ENCODE measurements at places on chromosomes 11 and 22.

DNA sequence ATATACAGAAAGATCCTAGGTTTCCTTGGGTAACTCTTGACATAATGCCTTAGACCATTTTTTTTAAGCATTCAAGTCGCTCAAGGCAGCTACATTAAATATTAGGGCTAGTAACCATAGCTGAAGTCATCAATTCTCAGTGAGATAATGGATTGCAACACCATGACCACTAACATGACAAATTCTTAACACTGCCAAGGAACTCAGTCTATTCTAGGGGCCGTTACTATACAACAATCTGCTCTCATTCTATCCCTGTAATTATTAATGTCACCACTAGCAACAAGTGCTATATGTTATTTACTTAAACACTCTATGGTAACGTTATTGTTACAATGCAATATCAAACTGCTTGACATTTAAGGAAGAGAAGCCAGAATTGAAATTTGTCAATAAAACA, 3.2 kb upstream of the STK33 start:
- no peak for DNase-seq

GRCh38 chr11:27153136-27153535, 112.5 kb downstream of the BBOX1 start:
- DNase-seq = no peak

GRCh38 chr11:78195917-78196560, 7.3 kb downstream of the USP35 start:
- no peak for DNase-seq

DNA sequence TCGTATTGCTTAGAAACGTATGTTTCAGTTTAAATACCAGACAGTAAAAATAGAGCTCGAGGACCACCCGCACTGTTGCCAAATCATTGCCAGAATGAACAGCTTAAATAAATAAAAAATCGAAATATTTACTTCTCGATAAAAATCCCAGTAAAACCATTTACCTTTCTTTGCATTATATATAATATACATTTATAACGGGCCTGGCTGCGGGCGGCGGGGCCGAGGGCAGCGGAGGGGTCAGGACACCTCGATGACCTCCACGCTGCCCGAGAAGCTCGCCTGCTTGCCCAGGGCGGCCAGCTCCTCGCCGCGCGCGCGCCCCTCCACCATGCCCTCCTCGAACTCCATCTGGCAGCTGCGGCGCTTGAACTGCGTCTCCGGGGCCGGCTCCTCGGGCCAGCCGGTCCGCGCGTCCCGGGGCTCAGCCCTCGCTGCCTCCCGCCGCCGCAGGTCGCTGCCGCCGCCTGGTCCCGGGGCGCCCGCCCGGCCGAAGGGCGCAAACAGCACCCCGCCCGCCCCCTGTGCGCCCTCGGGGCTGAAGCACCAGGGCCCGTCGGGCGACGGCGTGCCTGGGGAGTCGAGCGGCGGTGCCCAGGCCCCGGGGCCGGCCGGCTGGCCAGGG, 15.7 kb downstream of the DUSP8 start:
- DNase-seq = no peak

DNA sequence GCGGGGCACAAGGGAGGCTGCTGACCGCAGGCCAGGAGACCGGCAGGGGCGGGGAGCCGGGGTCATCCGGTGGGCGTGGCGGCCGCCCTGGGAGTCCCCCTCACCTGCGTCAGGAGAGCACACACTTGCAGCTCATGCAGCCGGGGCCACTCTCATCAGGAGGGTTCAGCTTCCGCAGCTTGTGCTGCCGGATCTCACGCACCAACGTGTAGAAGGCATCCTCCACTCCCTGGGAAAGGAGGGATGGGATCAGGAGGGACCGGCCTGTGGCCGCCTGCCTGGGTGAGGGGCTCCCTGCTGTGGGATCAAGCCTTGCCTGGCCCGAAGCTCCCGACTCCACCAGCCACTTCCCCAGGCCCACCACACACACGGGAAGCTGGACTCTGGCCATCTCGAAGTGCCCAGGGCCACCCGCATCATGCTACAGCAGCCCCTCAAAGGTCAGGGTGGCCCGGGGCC, 2.8 kb downstream of the HRAS start:
- DNase-seq = no peak

DNA sequence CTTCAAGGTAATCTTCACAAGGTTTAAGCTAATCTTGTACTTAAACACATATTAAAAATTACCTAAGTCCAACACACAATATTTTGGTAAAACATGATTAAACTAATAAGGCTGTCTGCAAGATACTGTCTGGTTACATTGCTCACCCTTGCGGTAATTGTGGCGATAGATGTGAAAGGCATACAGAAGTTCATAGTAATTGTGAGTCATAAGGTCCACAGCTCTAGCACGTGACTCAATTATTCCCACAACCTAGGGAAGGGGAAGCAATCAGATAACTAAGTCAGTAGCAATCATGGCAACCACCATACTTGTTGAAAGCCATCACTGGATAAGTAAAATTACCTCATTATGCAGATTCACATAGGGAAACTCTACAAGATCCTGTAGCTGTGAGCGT, 30.5 kb upstream of the FNBP4 start:
- DNase-seq = peak; percentile 36

DNA sequence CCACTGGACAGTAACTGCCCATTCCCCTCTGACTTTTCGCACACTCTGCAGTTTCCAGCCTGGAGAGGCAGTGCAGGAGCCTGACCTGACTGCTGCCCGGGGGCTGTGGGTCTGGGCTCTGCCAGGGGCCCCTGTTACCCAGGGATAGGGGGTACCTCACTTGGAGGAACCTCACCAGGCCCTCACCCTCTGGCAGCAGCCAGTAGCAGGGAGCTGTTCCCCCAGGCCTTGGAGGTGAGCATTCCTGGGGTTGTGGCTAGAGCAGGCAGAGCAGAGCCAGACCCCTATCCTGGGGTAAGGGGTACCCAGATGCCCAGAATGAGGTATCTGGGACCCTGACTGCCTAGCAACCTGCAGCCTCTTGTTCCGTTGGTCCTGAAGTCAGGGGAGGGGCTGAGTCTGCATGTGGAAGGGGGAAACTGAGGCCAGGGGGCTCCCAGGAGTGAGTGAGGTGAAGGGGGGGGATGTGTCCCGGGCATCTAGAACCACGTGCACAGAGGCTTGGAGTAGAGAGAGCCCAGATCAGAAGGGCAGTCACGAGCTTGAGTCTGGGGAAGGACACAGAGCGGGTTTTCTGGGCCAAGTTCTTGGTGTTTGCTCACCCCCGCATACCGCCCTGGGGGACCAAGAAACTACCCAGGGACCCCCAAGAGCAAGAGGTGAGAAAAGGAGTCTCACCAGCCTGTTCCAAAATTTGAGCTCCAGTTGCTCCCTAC, 43.9 kb upstream of the ACCSL start:
- no peak for DNase-seq

DNA sequence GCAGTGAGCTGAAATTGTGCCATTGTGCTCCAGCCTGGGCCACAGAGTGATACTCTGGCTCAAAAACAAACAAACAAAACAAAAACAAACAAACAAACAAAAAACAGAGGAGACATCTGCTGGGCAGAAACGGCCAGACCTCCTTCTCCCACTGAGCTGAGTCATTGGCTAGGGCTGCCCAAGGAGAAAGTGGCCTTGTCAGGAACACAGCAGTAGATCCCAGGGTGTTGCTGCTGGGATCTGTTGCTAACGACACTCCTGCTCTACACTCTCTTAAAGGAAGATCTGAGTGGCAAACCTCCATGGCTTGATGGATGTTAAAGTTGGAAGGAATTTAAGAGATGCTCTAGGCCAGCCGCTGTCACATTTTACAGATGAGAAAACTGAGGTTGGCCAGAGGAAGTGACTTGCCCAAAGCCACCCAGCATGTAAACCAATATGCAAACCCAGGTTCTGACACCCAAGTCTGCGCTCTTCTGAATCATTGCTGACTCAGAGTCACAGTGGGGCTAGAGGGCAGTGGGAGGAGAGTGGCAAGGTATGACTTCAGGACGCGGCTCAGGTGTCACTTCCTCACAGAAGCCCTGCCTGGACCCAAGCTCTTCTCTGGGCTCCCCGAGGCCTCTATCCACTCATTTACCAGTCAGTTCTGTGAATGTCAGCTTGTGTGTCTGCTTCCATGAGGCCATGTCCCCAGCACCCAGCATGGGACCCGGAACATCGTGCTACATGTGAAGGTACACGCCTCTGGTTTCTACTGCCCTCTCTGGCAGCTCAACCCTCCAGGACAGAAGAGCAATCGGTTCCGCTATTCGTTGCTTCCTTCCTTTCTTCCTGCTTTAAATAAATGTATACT, 11.3 kb upstream of the GDPD5 start:
- DNase-seq = peak; percentile 36

- DNase-seq = no peak
Measured at GRCh38 chr22:42314709-42315391, 44.4 kb upstream of the TCF20 start.

DNA sequence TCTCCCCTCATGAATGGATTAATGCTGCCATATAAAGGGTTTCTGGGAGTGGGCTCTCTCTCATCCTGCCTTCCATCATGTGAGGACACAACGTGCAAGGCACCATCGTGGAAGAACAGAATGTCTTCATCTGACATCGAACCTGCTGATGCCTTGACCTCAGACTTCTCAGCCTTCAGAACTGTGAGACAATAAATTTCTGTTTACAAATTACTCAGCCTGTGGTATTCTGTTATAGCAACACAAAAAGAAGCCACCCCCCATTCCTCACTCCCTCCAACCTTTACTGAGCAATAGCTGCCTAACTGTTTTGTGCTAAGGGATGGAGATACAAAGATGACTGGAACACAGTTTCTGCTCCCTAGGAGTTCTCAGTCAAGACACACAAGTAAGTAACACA, 106.1 kb upstream of the PLET1 start:
- DNase-seq = no peak

DNA sequence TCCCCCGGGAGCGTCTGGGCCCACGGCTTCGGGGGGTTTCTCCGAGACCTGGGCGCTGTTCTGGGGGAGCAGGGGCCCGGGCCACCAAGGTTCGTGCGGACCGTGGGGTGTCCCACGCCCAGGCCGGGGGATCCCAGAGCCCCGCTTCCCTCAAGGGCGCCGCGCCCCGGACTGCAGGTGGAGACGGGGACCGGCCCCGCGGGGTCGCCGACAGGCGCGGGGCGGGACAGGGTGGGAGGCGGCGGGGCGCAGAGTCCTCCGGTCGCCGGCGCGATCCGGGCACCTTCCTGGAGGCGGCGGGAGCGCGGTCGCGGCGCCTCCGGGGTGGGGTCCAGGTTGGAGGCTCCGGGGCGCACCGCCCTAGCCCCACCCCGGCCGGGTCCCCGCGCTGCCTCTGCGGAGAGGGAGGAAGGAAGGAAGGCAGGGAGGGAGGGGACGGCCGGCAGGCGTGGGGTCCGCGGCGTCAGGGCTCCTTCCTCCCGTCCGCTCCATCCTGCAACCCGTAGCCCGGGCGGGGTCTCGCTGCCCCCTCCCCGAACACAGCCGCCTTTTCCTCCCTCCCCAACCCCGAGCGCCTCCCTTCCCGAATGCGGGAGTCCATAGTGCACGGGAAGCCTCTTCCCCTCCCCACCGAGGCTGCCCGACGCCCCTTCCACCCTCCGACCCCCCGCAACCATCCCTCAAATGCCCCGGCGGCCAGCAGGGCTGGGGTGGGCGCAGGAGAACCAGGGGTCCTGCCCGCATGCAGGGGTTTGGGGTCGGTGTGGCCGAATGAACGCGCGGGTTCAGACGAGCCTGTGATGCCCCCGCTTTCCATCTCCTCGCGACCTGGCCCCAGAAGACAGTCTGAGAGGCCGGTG, 4.3 kb upstream of the ZBED4 start:
- DNase-seq = no peak

DNA sequence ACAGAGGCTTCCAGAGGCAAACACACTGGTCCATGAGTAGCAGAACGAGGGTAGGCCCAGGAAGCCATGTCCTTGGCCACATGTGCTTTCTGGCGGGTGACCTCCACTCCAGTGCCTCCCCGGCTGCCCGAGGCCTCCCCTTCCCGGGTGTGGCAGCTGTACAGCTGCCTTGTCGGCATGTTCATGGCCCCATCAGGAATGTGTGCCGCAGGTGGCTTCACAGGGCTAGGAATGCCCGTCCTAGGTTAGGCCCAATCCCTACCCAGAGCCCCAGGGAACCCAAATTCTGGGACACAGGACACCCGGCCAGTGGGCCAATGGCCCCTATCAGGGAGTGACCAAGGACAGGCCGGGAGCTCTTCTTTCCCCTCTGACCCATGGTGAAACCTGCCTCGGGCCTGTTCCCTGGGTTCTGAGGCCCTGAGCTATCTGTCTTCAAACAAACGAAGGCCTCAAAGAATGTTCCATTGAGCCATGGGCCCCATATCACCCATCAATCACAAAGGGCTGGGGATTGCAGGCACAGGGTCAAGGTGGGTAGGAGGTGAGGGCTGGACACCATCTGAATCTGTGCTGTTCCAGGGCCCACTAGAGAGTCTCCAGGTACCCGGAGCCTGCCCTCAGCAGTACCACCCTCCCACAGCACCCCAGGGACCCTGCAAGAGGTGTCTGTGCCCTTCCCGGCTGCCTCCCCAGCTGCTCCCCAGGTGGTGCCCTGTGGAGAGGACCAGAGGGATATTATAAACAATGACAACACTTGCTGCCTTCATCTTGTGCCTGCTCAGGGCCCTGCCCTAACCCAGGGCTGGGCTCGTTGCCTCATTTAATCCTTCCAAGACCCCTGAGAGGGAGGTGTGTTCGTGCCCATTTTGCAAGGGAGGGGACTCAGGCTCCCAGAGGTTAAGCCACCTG, 4.0 kb upstream of the CDKN1C start:
- DNase-seq = no peak

GRCh38 chr22:47176026-47176389, 413.6 kb downstream of the TBC1D22A start:
- no peak for DNase-seq

- DNase-seq = peak; percentile 80
Measured at GRCh38 chr11:75582895-75583717, 21.1 kb downstream of the SERPINH1 start.

DNA sequence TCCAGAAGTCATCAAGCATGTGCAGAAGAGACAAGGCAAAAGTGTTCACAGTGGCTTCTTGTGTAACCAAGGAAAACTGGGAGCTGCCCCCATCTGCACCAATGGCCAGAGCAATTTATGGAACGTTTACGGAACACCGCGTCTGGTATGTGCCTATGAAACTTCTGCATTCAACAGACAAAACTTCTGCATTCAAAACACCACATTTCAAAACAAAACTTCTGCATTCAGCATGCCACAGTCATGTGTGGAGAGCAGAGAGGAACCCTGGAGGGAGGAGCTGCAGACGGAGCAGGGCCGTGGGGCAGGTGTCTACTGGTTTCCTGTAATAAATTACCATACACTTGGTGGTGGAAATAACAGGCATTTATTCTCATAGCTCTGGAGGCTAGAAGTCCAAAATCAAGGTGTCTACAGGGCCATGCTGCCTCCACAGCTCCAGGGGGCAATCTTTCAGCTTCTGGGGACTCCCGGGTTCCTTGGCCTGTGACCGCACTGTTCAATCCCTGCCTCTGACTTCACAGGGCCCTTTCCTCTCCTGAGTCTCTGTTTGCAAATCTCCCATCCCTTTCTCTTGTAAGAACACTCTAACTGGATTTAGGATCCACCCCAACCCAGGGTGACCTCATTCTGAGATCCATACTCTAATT, 32.2 kb downstream of the RPL3 start:
- no peak for DNase-seq

- DNase-seq = no peak
Measured at GRCh38 chr11:721741-722345, 15.8 kb downstream of the EPS8L2 start.

- DNase-seq = no peak
Measured at GRCh38 chr11:16295592-16295991, 60.8 kb downstream of the SOX6 start.

GRCh38 chr11:7160814-7161489, 72.2 kb downstream of the RBMXL2 start:
- no peak for DNase-seq
